ENCODE measurements at places on chromosomes 12 and 14. TPM values are rescaled to one million over a fixed set of nuclear protein-coding genes. Genes with fewer than 3 reads are reported as not detected.

Gene IFNG-AS1
- 0.23 TPM for total RNA-seq

Gene ACOT4
- 4.8 TPM for total RNA-seq

Gene TMEM253
- total RNA-seq: 0.58 TPM

Gene TESPA1
- 3.2 TPM for total RNA-seq

Gene CLEC6A
- total RNA-seq: 0.32 TPM

Gene RASSF8
- total RNA-seq: 39.1 TPM

Gene CLEC2B
- 16.3 TPM for total RNA-seq

DNA sequence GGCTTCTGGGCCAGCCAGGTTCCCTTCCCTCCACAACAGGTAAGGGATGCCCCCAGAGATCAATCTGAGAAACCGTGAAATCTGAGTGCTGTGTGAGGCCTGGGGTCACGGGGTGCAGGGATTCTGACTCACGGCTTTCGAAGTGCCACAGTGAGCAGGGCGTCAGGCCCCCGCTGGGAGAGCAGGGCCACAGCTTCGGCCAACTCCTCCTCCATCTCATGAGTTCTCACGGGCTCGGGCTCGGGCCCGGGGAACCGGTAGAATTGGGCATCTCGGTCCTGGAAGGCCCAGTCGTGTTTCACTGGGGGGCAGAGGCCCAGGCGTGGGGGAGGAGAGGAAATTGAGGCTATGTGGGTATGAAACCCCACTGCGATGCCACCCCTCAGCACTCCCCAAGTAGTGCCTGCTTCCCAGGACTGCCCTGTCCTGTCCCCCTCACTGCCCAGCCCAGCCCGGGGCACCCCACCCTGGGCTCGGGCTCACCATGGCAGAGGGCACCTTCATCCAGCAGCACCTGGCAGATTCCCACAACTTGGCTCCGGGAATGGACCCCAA, 7.7 kb downstream of the RAPGEF3 start:
- DNase-seq: no peak

- DNase-seq: no peak
These were observed 51.2 kb downstream of the TESPA1 start for GRCh38 chr12:54933376-54933775.

DNA sequence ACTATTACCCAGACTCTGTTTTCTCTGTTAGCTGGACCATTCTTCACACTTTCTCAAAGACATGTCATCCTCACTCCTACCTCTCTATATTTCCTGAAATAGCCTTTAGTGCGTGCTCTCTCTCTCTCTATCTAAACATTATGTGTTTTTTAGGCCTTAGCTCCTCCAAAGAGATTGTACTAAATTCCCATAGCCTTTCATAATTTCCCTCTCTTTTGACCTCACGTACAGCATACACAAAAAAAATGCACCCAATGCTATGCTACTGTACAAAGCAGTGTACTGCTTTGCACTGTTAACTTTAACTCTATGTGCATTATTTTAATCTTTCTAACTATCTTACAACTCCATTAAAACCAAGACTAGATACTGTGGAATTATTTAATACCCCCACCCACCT, 288.4 kb downstream of the DAD1 start:
- no peak for DNase-seq

DNA sequence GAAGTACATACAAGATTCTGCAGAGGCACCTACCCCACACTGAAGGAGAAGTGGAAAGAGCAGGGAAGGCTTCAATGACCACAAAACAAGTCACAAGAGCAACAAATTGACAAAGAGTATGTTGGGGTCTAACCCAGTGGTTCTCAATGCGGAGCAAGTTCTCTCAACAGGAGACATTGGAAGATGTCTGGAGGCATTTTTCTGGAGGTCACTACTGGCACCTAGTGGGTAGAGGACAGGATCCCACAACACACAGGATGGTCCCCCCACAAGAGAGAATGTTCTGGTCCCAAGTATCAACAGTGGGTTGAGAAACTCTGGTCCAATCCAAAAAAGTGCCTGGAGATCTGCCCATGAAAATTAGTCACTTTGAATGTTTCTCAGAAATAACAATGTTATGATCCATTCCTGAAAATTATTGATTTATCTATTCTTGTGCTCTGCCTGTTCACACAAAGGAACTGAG, 3.4 kb downstream of the SSH1 start:
- no peak for DNase-seq

- no peak for DNase-seq
These were observed 3.6 kb downstream of the SMARCD1 start for GRCh38 chr12:50088577-50089335.

DNA sequence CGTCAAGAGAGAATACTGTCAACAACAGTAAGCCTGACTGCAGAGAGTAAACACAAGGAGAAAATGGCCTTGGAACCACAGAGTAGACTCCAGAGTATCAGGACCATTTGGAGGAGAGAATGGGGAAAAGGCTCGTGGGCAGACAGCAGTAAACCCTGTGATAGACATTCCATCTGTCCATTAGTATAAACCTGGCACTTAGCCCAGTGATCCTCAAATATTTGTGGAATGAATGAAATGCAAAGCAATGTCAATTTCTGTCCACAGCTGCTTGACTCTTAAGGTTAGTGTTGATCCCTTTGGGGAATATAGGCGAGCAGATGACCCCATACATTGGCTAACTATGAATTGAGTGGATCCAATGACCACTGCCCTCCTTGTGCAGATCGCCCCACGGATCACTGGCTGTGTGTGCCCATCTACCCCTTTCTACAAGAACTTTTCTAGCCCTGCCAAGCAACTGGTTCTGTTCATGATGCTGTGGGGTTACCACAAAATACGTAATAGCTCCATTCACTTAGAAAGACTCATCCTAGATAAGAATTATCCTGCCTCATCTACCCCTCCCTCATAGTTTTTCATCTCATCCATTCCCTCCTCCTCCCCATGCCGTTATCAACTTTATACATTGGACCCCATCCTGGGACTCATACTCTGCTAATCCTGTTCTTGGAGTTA, 846.8 kb downstream of the NRXN3 start:
- DNase-seq: no peak

- DNase-seq: no peak
These were observed 7.2 kb upstream of the FOXN3 start for GRCh38 chr14:89424241-89424640.

- DNase-seq: no peak
These were observed 34.0 kb downstream of the ERO1A start for GRCh38 chr14:52661314-52661713.

- no peak for DNase-seq
These were observed 291.5 kb downstream of the RPS29 start for GRCh38 chr14:49294621-49295148.

GRCh38 chr12:59041241-59042121, 121.2 kb upstream of the LRIG3 start:
- DNase-seq: peak; percentile 38

DNA sequence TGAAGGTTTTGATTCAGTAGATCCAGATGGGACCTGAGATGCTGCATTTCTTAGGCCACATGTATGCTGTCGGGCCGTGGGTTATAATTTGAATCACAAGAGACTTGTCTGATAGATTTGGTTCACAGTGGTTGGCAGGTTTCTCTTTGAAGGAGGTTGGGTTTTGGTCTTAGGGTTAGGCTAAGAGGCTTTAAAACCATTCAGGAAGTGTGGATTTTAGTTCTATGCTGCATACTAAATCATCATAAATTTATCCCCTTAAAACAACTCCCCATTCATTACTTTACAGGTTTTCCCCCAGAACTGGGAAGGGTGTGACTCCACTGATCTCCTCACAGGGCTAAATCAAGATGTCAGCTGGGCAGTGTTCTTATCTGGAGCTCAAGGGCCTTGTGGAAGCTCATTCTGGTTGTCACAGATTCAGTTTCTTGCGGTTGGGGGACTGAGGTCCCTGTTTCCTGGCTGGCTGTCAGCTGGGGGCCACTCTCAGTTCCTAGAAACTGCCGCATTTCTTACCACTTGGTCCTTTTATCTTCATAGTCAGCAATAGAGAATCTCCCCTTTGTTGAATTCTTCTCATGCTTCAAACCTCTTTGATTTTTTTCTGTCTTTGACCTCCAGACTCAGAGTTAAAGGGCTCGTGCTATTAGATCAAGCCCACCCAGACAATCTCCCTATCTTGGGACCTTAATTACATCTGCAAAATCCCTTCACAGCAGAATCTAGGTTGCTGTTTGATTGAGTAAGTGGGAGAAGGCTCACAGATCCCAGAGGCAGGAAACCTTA, 20.6 kb upstream of the PCNX1 start:
- DNase-seq: no peak

- DNase-seq: no peak
These were observed 28.3 kb downstream of the PUS7L start for GRCh38 chr12:43730283-43730682.

DNA sequence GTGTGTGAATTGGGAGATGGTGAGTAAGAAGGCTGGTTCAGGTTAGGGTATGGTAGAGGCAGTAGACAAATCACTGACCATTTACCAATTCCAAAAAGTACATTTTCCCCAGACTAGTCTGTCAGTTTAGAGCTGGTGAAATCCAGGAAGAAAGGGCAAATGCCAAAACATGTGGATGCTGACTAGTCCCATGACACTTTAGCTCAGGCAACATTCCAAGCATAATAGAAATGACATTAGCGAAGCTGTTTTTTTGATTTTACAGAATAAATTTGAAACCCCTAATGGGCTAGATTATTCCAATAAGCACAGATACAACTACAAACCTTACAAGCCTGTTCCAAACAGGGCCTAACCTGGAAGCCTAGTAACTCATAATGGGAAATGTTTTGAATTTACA, 884.2 kb downstream of the FLRT2 start:
- DNase-seq: no peak

GRCh38 chr14:22481546-22481945, 107.5 kb downstream of the DAD1 start:
- no peak for DNase-seq

Data from left lung (tissue), 14 donors.